Umbilical cord (tissue), 2 donors: ENCODE measurements at places on chromosomes 5 and 9.

- DNase-seq = peak; percentile 14
These were observed 24.9 kb downstream of the MELK start for GRCh38 chr9:36597412-36598178.

DNA sequence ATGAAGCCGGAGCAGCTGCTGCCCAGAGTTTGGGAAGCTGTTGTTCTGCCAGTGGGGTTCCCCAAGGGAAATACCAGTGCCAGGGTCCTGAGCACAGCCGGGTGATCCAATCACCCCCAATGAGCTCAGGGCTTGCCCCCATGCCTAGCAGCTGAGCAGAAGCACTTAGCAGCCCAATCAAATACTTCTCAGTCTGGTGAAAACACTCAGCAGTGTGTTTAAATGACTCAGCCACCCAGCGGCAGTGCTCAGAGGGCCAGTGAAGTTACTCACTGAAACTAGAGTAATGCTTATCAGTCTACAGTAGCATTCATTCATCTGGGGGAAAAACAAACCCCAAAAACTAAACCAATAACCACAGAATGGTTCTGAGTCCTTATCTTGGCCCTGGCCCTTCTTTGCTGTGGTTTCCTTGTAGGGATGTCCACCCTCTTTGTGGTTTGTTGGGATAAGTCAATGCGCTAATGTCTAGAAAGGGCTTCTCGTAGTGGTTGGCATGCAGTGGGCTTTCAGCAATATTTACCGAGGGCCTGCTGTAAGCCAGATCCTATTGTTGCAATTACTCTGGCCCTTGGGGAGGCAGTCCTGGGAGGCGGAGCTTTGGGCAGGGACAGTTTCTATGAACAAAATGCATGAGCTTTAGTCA, 43.1 kb downstream of the LHX2 start:
- DNase-seq = no peak

DNA sequence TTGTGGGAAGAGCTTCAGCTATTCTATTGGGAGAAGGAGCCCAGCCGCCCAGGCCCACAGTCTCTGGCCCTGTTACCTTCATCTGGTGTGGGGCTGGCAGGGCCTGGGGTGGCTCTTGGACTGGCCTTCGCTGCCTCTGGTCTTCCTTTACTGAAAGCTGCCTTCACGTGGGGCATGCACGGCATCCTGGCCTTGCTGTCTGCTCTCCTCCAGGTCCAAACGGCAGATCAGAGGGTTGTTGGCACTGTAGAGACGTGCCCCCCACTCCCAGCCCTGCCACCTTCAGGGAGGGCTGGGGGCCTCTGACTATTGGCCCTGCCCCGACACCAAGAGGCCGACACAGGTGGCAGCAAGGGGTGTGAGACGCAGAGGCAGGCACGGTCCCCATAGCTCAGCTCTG, 291.3 kb upstream of the IRX1 start:
- DNase-seq = no peak

GRCh38 chr5:180213657-180214207, 4.7 kb upstream of the RASGEF1C start:
- no peak for DNase-seq

- DNase-seq = peak; percentile 30
These were observed 26.4 kb upstream of the ARHGAP26 start for GRCh38 chr5:142743592-142744441.

- no peak for DNase-seq
These were observed 123.7 kb downstream of the C9orf50 start for GRCh38 chr9:129497005-129497812.

DNA sequence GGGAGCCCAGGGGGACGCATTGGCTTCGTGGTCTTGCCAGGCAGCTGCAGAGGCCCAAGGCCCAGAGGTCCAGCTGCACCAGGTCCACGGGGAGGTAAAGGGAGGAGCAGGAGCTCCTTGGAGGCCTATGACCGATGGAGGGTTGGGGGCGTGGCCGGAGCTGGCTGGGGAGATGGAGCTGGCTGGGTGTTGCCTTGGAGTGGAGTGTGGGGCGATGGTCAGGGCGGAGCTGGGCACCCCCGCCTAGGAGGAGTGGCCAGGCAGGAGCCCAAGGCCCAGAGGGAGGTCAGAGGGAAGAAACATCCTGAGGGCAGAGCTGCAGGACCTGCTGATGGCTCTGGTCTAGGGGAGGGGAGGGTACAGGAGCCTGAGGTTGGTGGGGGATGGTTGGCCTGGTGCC, 44.6 kb downstream of the KCNT1 start:
- no peak for DNase-seq

DNA sequence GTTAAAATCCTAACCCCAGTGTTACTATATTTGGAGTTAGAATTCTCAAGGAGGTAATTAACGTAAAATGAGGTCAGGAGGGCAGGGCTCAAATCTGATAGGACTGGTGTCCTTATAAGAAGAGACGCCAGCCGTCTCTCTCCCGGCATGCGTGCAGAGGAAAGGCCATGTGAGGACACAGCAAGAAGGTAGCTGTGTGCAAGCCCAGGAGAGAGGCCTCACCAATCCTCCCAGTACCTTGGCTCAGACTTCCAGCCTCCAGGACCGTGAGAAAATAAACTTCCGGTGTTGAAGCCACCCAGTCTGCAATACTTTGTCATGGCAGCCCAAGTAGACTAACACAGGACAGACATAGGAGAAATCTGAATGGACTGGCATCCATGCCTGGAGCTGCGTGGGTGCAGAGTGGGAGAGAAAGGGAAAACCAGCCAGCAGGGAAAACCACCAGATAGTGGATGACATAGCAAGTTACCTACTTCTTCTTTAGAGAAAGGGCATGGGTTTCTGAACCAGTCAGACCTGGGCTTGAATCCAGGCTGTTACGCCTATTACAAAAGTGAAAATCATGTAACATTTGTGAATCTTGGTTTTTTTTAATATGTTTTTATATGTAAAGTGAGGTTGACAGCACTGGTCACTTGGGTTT, 89.2 kb downstream of the FSTL4 start:
- no peak for DNase-seq

DNA sequence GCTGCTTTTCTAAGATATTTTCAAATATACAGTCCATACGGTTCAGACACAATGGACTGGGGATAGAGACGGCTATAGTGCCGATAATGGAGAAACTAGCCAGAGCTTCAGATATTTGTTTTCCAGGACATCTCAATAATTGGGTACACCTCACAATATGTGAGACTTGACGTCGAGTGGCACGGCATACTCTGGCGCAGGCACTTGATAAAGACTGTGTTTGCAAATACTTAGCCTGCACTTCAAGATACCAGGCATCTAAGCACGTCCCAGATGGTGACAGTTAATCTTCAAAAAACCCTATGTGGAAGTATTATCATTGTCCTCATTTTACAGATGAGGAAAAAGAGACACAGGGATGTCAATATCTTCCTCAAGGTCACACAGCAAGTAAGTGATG, 48.5 kb downstream of the SEMA5A start:
- DNase-seq = no peak

DNA sequence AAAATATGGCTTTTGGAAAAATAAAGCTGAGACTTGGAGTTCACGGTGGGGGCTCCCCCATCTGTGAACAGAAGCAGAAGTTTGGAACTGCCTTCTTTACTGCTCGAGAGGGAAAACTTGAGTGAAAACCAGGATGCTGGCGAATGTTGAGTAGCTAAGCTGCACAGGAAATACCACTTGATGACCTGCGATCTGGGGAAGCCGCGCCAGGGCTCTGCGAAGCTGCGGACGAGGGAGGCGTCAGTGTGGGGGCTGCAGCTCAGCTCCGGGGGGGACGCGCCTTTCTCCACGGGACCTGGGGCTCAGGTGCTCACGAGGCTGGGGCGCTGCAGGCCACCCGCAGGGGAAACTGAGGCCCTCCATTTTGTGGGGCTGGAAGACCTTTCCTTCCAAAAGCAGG, 62.3 kb downstream of the TENT4A start:
- no peak for DNase-seq
